ENCODE measurements at places on chromosomes 16 and 17.
A peak's percentile ranks its signal among the peaks of the same experiment; 100 is the strongest.

DNA sequence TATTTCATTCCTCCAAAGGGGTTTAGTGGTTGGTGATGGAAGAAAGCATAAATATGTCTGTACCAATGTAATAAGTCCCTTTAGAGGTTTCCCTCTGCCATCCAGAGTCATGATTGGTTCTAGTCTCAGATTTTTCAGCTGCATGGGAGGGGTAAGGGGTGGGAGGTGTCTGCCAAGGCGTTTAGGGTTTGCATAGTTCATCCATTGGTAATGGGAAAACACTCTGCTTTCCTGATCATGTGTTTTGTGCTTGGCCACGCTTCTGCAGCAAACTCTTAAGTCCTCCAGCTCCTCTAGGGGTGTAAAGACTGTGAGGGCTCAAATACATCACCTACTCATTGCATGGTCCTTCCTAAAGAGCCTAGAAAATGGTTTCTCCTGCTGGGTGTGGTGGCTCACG is 29.8 kb downstream of the LIG3 start:
- DNase-seq, result no peak

DNA sequence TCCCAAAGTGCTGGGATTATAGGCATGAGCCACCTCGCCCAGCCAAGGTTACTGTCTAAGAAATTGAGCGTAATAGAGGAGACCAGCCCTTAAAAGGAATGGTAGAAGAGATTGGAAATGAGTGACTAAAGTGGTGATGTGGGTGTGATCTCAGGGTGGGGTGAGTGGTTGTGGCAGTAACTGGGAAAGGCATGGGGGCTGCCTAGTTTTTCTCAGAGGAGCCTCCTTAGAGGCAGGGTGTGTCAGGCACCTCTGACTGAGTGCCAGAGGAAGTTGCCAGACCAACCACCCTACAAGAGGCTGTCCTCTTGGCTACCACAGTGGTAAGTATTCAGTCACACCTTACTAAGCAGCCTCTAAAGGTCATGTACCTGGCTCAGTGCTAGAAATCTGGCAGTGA is 8.9 kb downstream of the DUS2 start:
- DNase-seq, result no peak

DNA sequence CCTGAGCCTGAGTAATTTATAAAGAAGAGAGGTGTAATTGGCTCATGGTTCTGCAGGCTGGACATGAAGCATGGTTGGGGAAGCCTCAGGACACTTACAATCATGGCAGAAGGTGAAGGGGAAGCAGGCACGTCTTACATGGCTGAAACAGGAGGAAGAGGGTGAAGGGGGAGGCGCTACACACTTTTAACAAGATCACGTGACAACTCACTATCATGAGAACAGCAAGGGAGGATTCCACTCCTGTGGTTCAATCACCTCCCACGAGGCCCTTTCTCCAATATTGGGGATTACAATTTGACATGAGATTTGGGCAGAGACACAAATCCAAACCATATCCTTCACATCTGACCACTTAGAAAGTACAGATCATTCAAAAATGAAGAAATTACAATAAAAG is 110.6 kb upstream of the SHISA6 start:
- no peak for DNase-seq

DNA sequence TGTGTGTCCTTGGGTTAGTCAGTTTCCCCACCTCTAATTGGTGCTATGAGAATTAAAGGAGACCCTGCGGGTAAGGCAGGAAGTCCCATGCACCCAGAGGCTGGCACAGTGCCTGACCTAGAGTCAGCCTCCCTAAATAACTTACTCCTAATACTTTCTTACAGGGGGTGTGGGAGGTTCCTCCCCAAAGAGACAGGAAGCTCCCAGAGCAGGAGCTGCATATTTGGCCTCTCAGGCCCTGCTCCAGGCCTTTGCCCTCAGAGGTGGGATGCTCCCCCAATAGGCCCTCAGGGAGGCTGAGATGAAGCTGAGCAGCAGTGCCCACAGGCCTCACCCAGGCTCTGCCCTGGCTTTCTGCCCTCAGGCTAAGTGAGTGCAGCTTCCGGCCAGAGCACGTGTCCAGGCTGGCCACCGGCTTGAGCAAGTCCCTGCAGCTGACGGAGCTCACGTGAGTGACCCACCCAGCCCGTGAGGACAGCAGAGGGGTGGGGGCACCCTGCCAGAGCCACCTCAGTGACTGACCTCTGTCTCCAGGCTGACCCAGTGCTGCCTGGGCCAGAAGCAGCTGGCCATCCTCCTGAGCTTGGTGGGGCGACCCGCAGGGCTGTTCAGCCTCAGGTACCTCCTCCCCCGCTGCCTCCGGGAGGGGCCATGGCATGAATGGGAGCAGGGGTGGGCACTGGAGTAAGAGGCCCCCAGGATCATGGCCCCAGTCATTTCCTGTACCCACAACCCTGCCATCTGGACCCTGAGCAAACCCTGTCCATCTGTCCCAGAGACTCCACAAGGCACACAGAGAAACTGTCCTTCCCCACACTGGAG is 31.1 kb upstream of the CPNE2 start:
- DNase-seq, result no peak

- DNase-seq, result no peak
Observed at GRCh38 chr17:77618731-77619130, 339.8 kb upstream of the TNRC6C start.

GRCh38 chr17:29568331-29569244 is at the start of gene TP53I13:
TSS of gene TP53I13 (plus strand) at chr17:29568701. CDS start at chr17:29568759, 58 bp downstream.
- DNase-seq, result peak; percentile 89

- DNase-seq, result no peak
Observed at GRCh38 chr16:24382762-24383407, 126.8 kb downstream of the CACNG3 start.

DNA sequence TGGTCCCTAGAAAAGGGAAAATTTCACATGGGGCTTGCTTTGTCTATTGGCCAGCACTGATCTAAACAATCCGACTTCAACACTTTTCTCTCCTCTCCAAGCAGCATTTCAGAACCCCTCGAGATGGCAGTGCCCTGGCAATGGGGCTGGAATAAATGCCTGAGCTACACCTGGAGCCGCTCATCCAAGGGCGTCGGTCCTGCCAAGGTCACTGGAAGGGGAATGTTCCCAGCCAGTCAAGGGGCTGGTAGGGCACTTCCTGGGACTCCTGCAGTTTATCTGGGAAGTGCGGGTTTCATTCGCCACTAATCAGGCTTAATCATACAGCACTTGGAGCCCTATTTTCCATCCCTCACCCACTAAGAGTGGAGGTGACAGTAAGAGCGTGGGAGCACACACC is 17.1 kb downstream of the MEAK7 start:
- no peak for DNase-seq

DNA sequence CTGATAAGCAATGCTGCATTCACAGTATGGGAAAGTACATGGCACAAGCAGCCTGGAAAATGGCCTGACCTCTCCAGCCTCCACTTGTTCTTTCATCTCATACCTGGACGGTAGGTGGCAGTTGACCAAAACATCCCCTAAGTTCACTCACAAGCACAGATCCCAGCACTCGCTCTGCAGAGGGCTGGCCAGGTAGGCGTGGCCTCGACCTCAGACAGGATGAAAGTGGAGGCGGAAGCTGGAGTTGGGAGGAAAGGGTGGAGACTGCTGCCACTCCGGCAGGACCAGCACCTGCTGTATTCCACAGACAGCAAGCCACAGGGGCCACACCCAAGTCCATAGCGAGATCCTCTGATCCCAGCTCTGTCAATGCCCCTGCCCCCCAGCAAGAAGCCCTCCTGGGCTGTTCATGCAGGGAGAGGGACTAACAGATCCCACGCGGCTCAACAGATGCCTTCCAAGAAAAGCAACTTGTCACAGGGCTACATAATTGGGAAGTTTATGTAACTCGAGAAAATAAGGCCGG is 31.3 kb downstream of the ZCCHC14 start:
- peak; percentile 95 for DNase-seq

- peak; percentile 81 for DNase-seq
Observed at GRCh38 chr17:45894022-45894784, at the start of gene MAPT. TSS of gene MAPT (plus strand) at chr17:45894554. CDS start at chr17:45962338, 67,784 bp downstream.

DNA sequence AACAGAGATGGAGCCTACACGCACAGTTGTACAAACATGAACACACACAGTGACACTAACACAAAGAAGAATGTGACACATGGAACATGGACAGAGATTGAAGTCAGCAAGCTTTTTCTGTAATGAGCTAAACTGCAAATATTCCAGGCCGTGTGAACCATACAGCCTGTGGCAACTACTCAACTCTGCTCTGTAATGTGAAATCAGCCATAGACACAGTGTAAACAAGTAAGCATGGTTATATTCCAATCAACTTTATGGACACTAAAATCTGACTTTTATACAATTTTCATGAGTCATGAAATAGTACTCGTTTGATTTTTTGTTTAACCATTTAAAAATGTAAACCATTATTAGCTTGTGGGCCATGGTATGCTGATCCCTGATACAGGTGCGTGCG is 120.2 kb downstream of the SMG6 start:
- DNase-seq, result no peak

GRCh38 chr17:81741594-81742452 is 29.7 kb downstream of the SLC25A10 start:
- no peak for DNase-seq

- DNase-seq, result no peak
Observed at GRCh38 chr17:55332296-55333041, 67.7 kb downstream of the HLF start.

DNA sequence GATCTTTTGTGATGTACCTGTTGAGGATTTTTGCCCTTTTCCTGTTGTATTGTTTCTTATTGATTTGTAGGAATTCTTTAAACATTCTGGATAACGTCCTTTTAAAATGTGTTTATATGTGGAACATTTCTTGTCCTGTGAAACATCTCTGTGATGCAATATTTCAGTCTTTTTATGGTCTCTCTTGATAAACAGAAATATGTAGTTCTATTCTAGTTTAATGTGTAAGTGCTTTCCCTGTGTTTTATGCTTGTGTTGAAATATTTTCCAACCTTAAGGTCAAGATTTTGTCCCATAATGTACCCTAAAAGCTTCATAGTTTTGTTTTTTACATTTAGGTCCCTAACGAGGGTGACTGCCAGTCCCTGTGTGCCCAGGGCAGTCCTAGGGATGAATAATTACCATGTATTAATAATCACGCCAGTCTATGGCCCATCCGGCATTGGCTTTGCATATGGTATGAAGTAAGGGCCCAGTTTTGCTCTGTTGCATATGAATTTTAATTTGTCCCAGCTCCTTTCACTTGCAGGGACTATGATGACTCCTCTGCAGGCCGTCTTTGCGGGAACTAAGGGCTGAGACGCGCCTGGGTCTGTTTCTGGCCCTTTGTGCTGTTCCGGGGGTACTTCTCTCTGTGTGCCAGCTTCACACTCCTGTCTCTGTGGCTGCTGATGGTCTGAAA is 44.2 kb downstream of the RPTOR start:
- DNase-seq, result peak; percentile 28

- no peak for DNase-seq
Observed at GRCh38 chr16:74169687-74170376, 126.8 kb upstream of the PSMD7 start.

GRCh38 chr17:54177606-54178308 is 355.0 kb downstream of the KIF2B start:
- DNase-seq, result no peak

- DNase-seq, result no peak
Observed at GRCh38 chr17:45093444-45094110, 32.5 kb downstream of the NMT1 start.

DNA sequence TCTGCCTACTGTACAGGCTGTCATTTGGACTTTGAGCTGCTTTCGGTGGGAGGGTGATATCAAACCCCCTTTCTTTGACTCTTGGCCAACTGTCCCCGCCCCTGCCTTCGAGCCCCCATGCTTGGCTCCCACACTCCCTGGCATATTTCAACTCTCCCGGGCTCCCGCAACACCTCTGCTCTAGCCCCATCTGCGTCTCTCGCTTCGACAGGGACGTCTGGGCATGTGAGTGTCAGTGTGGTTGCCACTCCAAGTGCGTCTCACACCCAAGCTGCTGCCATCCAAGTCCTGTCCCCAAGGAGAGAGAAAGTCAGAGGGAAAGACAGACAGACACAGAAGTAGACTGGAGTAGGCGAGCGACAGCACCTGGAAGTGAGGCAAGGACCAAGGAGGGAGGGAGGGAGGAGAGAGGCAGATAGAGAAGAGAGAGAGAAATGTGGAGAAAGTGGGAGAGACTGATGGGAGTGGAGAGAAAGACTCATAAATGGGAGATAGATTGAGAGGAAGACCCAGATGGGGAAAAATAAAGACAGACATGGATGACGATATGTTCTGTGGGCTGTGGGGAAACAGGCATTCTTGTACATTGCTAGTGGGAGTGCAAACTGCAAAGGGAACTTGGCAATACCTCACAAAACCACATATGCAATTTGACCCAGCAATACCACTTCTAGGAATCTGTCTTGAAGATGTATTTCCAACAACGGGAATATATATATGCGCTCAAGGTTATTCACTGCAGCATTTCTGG is 11.8 kb downstream of the STARD3 start:
- no peak for DNase-seq

GRCh38 chr17:7833795-7834541 is at the start of gene KDM6B:
TSS of gene KDM6B (plus strand) at chr17:7834217. CDS start at chr17:7845555, 11,338 bp downstream.
- peak; percentile 31 for DNase-seq

- DNase-seq, result no peak
Observed at GRCh38 chr17:21094298-21094704, 32.5 kb upstream of the DHRS7B start.

GRCh38 chr17:21012736-21013135 is 30.1 kb downstream of the USP22 start:
- DNase-seq, result no peak

GRCh38 chr17:59149051-59149450 is 5.9 kb downstream of the SKA2 start:
- DNase-seq, result no peak

GRCh38 chr16:80447241-80447640 is 93.6 kb upstream of the DYNLRB2 start:
- DNase-seq, result no peak

GRCh38 chr17:73268582-73269328 is 7.1 kb upstream of the CPSF4L start:
- DNase-seq, result no peak

GRCh38 chr16:22887445-22887844 is 73.5 kb downstream of the HS3ST2 start:
- no peak for DNase-seq

DNA sequence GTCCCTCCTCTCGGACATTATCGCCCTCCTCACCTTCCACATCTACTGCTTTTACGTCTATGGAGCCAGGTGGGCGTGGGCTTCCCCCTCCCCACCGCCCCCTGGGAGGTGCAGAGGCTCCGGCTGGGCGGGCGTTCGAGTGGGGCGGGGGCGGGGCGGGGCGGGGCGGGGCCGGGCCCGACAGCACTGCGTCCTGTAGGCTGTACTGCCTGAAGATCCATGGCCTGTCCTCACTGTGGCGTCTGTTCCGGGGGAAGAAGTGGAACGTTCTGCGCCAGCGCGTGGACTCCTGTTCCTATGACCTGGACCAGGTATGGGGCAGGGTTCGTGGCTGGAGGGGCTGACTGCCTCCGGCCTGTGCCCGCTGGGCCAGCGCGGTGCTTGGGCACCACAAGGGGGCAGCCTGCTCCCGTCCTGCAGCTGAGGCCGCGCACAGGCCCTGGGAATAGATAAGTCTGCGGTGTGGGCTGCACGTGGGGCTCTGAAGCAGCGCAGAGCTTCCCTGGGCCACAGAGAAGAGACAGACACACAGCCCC is 9.2 kb downstream of the PIGQ start:
- peak; percentile 85 for DNase-seq

DNA sequence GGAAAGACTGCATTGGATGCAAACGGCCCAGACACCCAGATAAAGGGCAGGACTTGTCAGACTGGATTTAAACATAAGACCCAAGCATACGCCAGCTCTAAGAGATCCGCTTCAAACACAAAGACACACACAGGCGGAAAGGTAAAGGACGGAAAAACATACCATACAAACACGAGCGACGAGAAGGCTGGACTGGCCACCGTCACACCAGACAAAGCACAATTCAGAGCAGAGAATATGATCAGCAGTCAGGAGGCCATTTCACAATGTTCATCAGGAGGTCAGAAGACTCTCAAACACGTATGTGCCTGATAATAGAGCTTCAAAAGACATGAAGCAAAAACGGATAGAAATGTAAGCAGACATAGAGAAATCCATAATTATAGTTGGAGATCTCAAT is 84.9 kb upstream of the GNG13 start:
- no peak for DNase-seq

All from NCI-H526 (cell line).